ENCODE measurements at places on chromosomes 4 and X. TPM values are rescaled to one million over a fixed set of nuclear protein-coding genes. Genes with fewer than 3 reads are reported as not detected.

PDGFRA gene
- 529 TPM for total RNA-seq

CT45A2 gene
- not detected for total RNA-seq

HPGDS gene
- not detected for total RNA-seq

CLCN4 gene
- total RNA-seq, result 5.4 TPM

CXCR3 gene
- total RNA-seq, result not detected

ERCC6L gene
- 0.09 TPM for total RNA-seq

PCSK1N gene
- 0.09 TPM for total RNA-seq

DCAF4L1 gene
- not detected for total RNA-seq

MAGEC1 gene
- not detected for total RNA-seq

GYG2 gene
- 2.6 TPM for total RNA-seq

EPGN gene
- total RNA-seq, result 0.32 TPM

BEND2 gene
- not detected for total RNA-seq

L1CAM gene
- 0.09 TPM for total RNA-seq

LAMP2 gene
- 130 TPM for total RNA-seq

TRPC5OS gene
- not detected for total RNA-seq

MMRN1 gene
- 0.09 TPM for total RNA-seq

KLKB1 gene
- total RNA-seq, result 0.16 TPM

P2RY8 gene
- not detected for total RNA-seq
